ENCODE measurements at places on chromosomes 6 and 20.

DNA sequence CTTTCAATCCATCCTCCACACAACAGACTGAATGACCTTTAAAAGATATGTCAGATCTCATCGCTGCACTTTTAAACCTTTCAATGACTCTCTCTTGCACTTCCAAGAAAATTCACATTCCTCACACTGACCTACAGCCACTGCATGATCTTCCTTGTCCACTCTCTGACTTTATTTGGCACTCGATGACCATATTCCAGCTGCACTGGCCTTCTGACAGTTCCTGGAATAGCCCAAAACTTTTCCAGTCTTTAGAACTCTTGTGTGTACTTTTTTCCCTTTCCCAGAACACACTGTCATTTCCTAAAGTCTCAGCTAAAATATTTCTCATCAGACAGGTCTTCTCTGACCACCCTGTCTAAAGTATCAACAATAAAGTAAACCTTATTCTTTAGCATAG, 174.6 kb downstream of the ADGRG6 start:
- DNase-seq = no peak

DNA sequence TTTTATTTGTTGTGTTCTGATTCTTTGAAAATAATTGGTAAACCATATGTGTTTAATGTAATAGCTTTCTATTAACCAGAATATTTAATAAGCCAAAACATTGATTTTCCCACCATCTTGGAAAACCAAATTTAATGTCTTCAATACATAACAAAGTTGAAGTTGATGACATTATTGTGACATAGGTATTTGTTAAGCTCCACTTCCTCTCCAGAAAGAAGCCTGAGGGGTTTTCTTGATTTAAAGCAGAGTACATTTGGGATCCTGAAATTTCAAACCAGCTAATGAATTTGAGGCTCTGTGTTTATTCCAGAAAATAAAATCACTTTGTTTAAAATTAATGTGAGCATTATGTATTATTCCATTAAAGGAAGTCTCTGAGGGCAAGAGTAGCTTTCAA, 106.3 kb downstream of the PERP start:
- no peak for DNase-seq

DNA sequence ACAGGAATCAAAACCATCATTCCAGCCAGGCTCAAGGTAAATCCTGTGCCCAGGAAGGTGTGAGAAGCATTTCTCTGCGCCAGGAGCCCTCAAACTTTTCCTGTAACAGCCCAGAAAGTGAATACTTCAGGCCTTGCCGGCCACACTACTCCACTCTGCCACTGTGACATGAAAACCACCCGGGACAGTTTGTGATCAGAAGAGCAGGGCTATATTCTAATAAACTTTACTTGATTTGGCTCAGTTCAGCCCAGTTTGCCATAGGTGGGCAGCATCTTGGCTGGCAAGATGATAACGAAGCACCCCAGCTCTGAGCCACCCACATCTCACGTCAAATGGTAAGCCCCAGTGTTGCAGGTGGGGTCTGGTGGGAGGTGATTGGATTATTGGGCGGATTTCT, 249.4 kb downstream of the DLL1 start:
- DNase-seq = no peak

DNA sequence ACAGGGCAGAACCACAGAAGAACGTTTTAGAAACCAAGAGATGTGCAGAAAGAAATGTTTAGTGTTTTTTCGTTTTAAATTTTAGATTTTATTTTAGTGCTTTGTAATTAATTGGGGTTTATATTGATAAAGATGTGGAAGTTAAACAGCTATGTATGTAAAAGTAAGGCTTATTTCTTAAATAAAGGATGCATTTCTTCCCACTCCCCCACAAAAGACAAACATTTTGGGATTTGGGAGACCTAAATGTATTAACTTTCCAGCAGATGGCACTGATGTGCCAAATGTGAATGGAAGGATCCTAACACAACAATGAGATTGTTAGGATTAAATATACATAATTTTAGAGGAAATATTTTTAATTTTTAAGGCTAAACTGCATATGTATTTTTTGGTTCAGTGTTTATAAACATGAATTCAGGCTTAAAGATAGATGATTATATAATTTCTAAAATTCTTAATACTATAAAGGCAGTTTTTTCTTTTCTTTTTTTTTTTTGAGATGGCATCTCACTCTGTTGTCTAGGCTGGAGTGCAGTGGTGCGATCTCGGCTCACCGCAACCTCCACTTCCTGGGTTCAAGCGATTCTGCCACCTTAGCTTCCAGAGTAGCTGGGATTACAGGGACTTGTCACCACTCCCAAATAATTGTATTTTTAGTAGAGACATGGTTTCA, 12.0 kb downstream of the PFDN4 start:
- no peak for DNase-seq

- DNase-seq = no peak
Measured at GRCh38 chr6:40918040-40918651, 120.9 kb downstream of the UNC5CL start.

- no peak for DNase-seq
Measured at GRCh38 chr20:41011551-41012067, 17.0 kb upstream of the TOP1 start.

DNA sequence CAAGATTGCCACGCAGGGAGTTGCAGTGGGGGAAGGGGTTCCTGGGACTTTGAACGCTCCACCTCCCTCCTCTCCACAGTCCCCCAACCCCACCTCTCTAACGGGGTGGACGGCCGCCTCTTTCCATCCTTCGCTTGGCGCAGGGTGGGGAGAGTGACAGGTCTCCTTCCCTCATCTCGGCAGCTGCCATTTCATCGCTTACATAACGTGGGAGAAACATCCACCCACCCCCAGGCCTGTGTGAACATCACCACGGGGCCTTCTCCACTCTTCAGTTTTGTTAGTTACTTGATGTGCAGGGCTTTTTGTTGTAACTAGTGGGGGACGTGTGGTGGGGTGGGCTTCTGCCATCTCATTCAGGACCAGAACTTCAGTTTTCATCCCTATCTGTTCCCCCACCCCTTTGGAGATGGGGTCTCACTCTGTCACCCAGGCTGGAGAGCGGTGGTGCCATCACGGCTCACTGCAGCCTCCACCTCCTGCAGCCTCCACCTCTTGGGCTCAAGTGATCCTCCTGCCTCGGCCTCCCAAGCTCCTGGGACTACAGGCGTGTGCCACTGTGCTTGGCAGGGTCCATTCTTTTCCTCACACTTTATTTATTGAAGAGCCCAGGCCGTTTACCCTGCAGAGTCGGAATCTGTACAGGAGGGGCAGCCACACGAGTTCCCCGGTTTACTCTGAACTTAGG, 17.7 kb downstream of the RTEL1 start:
- no peak for DNase-seq

- no peak for DNase-seq
Measured at GRCh38 chr6:32182555-32182981, 1.5 kb downstream of the AGER start.

DNA sequence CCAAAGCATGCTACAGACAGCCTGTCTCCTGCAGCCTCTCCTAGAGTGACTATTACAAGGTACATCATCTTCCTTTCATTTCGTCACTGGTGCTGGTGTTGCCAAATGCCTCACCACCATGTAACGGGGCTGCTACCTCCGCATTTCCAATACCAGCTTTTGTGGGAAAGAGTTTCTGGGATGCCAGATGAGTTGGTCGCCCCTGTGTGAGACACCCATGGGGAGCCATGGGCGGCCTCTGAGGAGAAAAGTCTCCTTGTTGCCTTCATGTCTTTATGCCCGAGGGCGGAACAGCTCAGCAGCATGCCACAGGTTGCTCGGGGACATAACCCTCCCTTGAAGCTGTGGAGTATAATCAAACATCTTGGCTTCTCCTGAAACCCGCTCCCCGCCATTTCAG, 169.6 kb downstream of the THBS2 start:
- no peak for DNase-seq
